ENCODE measurements at places on chromosomes 1 and 21. TPM values are rescaled to one million over a fixed set of nuclear protein-coding genes. Genes with fewer than 3 reads are reported as not detected.
A peak's percentile ranks its signal among the peaks of the same experiment; 100 is the strongest.

The S1PR1 gene
- 54.0 TPM for total RNA-seq

The SYT14 gene
- total RNA-seq = not detected

The LENEP gene
- 1.1 TPM for total RNA-seq

The SEMA4A gene
- total RNA-seq = 11.6 TPM

The DARS2 gene
- 28.0 TPM for total RNA-seq

- H3K4me3 ChIP-seq = no peak overlapping the region
- H3K27me3 ChIP-seq = no peaks in the 10 kb centered on the region
- no peak for DNase-seq
- H3K4me1 ChIP-seq = no peaks in the 10 kb centered on the region
- H3K36me3 ChIP-seq = no peaks in the 10 kb centered on the region
Observed at GRCh38 chr1:210882414-210883221, 251.3 kb downstream of the KCNH1 start.

- no peaks in the 10 kb centered on the region for H3K4me1 ChIP-seq
- no peak overlapping the region for H3K27ac ChIP-seq
- no peak for DNase-seq
- no peaks in the 10 kb centered on the region for H3K27me3 ChIP-seq
Observed at GRCh38 chr21:38039841-38040240, 123.6 kb upstream of the KCNJ6 start.

GRCh38 chr1:236120721-236121153 is 21.6 kb upstream of the GPR137B start:
- no peak for DNase-seq
- H3K27me3 ChIP-seq = no peaks in the 10 kb centered on the region
- no peaks in the 10 kb centered on the region for H3K4me1 ChIP-seq
- H3K4me3 ChIP-seq = no peak overlapping the region
- H3K27ac ChIP-seq = no peak overlapping the region

- no peaks in the 10 kb centered on the region for H3K27me3 ChIP-seq
- no peaks in the 10 kb centered on the region for H3K36me3 ChIP-seq
- peak; percentile 27 for DNase-seq
- peak overlapping the region; percentile 93 for H3K4me3 ChIP-seq
- peaks cover 14% of the 10 kb centered on the region for H3K4me1 ChIP-seq
- H3K27ac ChIP-seq = peak overlapping the region; percentile 74
Observed at GRCh38 chr1:38872401-38873026, 634 bp downstream of the MYCBP start.

- no peak overlapping the region for H3K4me3 ChIP-seq
- no peak overlapping the region for H3K27ac ChIP-seq
- H3K4me1 ChIP-seq = peaks cover 5% of the 10 kb centered on the region
- peaks cover 27% of the 10 kb centered on the region for H3K36me3 ChIP-seq
Observed at GRCh38 chr1:35297886-35298285, 29.4 kb downstream of the ZMYM4 start.

DNA sequence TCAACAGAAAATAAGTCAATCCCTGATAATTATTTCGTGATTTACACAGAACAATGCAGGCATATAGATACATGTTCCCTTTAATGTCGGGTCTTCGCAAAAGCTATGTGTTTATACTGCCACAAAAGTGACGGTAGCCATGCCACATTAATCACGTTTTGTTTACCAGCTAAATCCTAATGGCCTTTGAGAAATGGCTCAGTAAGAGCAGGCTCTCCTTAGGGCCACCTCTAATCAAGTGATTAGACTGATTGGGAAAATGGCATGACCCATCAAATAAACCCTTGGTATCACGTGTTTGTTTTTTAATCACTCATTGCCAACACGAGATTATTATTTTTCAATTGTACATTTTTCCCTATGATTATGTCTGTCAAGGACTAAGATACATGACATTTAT is 102.0 kb upstream of the USP25 start:
- peak; percentile 34 for DNase-seq
- H3K36me3 ChIP-seq = no peaks in the 10 kb centered on the region
- no peaks in the 10 kb centered on the region for H3K27me3 ChIP-seq
- H3K27ac ChIP-seq = no peak overlapping the region

DNA sequence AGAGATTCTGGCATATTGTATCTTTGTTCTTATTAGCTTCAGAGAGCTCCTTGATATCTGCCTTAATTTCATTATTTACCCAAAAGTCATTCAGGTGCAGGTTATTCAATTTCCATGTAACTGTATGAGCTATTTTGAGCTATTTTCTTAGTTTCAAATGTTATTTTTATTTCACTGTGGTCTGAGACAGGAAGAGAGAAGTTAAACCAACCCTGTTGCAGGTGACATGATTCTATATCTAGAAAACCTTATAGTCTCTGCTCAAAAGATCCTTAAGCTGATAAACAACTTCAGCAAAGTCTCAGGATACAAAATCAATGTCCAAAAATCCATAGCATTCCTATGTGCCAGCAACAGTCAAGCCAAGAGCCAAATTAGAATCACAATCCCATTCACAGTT is 1644.0 kb upstream of the B3GALT2 start:
- no peak for DNase-seq
- H3K4me3 ChIP-seq = no peak overlapping the region
- no peaks in the 10 kb centered on the region for H3K36me3 ChIP-seq
- no peaks in the 10 kb centered on the region for H3K4me1 ChIP-seq
- H3K27me3 ChIP-seq = no peaks in the 10 kb centered on the region

DNA sequence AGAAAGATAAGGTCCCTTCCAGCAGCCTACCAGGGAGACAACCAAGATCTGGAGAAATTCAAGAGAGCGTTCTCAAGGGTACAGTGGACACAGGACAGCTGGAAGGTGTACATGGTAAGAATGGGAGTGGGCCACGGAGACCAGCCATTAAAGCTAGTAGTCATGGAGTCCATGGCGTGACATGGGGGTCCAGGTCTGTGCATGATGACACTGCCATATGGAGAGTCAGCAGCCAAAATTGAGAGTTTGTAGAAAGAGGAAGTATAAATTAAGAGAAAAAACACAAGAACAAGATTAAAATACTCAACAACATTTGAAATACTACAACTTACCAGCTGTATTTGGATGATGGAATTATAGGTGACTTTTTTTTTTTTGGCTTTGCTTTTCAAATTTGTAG is 7.9 kb upstream of the LORICRIN start:
- no peaks in the 10 kb centered on the region for H3K36me3 ChIP-seq
- no peak overlapping the region for H3K4me3 ChIP-seq
- DNase-seq = no peak
- no peaks in the 10 kb centered on the region for H3K4me1 ChIP-seq

All from stomach (tissue), 19 donors.